ENCODE measurements at places on chromosomes 7 and 10.
A peak's percentile ranks its signal among the peaks of the same experiment; 100 is the strongest.

DNA sequence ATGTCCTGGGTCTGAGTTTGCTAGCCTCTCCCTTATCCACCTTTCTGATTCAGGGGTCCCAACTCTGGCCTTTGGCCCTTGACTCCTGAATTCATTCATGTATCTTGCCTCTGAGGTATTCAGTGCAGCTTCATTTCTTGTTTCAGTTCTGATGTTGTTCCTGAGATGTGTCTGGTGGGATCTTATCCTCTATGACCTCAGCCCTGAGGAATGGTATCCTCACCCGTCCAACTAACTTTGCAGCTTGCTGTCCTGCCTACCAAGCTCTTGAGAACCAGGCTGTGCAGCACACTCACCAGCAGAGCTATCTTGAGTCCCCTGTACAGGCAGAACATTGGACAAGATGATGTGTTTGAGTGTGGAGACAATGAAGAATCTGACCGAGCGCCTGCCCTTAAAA, 13.8 kb downstream of the SUFU start:
- no peak for DNase-seq

- no peak for DNase-seq
Observed at GRCh38 chr10:96858038-96858705, 26.1 kb downstream of the LCOR start.

GRCh38 chr7:8413600-8413999, 19.8 kb upstream of the NXPH1 start:
- no peak for DNase-seq

- DNase-seq = no peak
Observed at GRCh38 chr10:46098386-46098785, 52.3 kb upstream of the MSMB start.

DNA sequence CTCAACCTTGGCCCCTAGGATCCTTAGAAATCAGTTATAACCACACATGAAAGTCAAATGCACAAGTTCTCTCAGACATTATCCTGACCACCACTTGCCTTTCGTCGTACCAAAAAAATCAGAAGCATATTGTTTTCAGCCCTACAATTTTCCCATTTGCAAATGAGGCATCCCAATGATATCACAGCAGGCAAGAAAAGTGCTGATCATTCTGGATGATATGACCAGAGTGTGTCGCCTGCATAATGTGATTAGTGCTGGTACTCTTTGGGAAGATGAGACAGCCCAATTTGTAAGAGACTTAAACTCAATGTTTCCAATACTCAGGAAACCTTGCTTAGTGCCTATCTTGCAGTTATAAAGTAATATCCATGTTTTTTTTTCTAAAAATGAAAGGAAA, 168.0 kb downstream of the SORCS1 start:
- DNase-seq = no peak

- DNase-seq = no peak
Observed at GRCh38 chr10:46542567-46543465, 13.6 kb downstream of the GPRIN2 start.

- no peak for DNase-seq
Observed at GRCh38 chr10:124417895-124418725, 613 bp downstream of the OAT start.

- no peak for DNase-seq
Observed at GRCh38 chr7:47782792-47783191, 165.5 kb downstream of the PKD1L1 start.

DNA sequence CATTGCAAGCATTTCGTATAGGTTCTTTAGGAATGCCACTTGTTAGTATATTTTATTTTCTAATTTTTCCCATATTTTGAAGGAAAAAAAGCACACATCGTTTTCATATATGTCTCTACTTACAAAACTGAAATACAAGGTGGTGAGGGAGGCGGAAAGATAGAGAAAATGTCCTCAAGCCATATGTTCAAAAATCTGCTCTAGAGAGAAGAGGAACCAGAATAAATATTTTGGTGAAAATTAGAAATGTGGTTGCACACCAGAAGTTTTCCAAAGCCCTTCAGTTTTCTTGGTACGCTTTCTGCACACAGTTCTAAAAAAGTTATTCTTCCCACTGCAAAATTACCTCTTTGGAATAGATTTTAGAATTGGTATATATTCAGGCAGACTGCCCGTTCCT, 107.4 kb upstream of the RHOBTB1 start:
- DNase-seq = no peak

DNA sequence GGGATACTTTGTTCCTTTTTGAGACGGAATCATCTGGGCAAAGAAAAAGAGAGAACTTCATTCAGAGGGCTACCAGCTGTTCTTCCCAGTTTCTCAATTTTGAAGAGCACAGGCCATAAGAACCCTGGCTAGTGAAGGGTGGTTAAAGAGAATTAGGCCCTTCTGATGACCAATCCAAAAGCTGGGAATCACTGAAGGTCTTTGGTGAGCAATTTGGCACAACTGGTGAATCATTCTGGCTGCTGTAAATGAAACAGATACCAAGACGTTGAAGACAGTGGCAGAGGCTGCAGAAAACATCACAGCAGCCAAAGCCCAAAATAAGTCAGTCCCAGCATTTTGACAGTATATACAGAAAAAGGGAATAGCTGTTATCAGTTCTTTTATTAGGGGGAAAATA, 5.1 kb downstream of the RAPGEF5 start:
- no peak for DNase-seq

DNA sequence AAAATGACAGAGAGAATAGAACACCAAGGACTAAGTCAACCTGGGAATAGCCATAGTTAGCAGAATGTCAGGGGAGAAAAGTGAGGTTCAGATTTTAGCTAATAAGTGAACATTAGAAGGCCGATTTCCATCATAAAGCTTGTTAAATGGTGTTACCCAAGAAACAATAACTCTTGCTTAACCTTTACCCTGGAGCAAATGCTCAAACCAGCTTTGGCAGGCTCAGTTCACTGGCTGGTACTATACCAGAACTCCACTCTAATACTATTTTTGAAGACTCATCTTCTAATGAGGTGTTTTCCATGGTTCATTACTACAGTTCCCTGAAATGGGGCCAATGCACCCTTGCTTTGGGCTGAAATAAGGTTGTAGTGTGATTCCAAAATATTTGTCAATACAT, 61.3 kb downstream of the RNLS start:
- no peak for DNase-seq

GRCh38 chr7:92266415-92267241, 20.9 kb downstream of the ANKIB1 start:
- no peak for DNase-seq

DNA sequence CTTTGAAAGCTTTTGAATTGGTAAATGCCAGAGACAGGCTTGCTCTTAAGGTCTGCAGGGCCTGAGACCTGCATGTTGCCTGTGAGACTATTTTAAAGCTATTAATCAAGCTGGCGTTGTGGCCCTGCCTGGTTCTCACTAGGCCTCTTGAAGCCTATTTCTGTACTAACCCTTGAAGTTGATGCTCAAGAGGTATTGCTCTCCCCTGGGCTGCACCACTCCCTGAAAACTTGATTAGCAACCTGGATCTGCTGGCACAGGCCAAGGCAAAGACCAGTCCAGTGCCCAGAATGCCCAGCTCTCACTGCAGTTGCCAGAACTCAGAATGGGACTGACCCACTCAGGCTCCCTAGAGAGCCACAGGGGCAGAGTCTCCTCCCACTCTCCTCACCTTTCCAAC, 220.0 kb upstream of the MEOX2 start:
- no peak for DNase-seq

GRCh38 chr7:2903682-2904162, 59.6 kb upstream of the GNA12 start:
- DNase-seq = no peak

- no peak for DNase-seq
Observed at GRCh38 chr10:96496281-96496925, 17.3 kb downstream of the TLL2 start.

DNA sequence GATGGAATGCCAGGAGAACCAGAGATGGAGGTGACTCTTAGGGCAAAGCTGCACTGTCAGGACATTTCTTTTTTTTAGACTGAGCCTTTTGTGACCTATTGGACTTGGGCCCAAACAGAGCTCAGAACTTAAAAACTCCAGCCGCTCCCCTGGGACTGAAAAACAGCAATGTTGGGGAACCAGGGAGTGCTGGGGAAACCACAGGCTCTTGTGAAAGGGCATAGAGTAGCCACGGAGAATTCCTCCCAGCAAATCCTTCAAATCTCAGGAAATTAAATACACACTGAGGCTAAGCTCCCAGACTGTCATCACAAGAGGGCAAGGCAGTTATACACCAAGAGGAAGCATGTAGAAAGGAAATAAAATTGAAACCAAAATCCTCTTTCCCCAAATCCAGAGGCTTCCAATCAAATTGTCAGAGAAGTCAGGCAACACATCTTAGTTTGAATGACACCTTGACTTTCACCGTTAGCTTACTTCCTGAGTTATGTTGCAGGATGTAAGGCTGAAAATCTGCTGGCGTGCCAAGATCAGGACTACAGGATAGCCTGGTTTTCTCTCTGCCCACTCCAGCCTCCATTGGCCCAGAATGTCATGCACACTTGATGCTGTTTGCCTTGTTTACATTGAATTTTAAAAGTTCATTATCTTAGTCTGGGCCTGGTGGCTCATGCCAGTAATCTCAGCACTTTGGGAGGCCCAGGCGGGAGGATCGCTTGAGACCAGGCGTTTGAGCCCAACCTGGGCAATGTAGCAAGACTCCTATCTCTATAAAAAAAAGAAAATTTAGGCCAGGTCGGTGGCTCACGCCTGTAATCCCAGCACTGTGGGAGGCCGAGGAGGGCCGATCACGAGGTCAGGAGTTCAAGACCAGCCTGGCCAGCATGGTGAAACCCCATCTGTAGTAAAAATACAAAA, 2.6 kb upstream of the RFC2 start:
- no peak for DNase-seq

GRCh38 chr7:46178661-46179060, 257.6 kb upstream of the IGFBP3 start:
- no peak for DNase-seq

GRCh38 chr10:78868456-78868855, 200.3 kb upstream of the ZMIZ1 start:
- no peak for DNase-seq

DNA sequence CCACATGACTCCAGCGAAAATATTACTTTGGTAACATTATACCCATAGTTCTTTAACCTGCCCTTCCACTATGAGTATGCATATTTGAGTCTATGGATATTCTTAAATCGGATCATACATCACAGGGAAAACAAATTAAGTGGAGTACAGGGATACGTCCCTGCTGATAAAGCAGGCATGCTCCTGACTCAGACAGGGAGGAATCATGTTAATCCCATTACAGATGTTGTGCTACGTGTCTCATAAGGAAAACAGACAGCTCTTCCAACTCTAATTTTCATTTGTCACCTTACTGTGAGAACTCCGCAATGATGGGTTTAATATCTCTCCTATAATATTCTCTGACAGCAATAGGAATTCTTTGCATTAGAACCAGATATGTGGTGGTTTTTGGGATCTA, 469.5 kb upstream of the POM121L12 start:
- no peak for DNase-seq

GRCh38 chr7:82945056-82945455, 217.6 kb downstream of the PCLO start:
- DNase-seq = no peak

DNA sequence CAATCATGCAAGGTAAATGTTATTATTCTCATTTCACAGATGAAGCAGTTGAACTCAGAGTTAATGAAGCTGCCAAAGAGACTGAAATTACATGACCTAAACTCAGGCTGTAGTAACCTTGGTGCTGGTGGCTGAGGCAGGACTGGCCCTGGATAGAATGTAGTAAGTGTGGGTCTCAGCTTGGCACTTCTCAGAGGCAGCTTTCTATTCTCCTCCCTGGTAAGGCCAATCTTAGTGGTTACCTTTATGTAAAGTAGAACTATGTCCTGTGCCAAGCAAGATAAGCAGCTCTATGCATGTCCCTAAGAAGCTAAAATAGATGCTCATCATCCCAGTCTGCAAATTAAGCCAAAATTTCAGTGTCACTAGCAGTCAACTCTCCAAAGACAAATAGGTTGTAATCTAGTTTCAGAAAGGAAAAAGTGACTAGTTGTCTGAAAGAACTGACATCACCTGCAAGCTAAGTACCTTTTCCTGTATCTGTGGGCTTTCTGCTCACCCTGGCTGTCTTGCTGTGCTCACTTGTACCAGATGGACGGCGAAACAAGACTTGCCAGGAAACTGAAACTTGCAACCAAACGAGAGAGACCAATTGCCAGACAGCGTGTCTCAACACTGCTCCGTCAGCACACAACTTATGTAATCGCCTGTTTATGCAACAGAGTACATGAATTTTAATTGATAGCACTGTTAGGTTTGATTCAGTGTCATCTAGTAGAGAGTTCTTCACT, 43.7 kb downstream of the CH25H start:
- no peak for DNase-seq

DNA sequence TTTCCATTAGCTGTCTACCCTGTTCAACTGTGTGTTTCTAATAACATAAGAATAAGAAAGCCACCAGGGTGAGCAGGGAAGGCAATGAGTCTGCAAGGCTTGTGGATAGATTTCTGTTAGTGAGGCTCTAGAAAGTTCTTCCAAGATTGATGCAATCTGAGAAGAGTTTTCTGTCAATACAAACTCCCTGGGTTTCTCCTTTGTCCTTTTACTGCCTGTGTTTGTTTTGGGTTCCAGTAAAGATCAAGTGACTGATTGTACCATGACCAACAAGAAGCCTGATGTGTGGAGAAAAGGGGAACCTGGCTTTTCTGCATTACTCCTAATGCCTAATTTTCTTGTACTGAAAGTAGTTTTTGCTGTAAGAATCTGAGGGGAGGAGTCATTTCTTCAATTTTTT, 139.9 kb downstream of the CFTR start:
- no peak for DNase-seq

- DNase-seq = peak; percentile 18
Observed at GRCh38 chr10:98374217-98374985, 40.6 kb downstream of the PYROXD2 start.

GRCh38 chr7:24877790-24878311, 102.1 kb downstream of the OSBPL3 start:
- DNase-seq = no peak

- DNase-seq = no peak
Observed at GRCh38 chr10:10293481-10293951, 724.2 kb upstream of the CELF2 start.

DNA sequence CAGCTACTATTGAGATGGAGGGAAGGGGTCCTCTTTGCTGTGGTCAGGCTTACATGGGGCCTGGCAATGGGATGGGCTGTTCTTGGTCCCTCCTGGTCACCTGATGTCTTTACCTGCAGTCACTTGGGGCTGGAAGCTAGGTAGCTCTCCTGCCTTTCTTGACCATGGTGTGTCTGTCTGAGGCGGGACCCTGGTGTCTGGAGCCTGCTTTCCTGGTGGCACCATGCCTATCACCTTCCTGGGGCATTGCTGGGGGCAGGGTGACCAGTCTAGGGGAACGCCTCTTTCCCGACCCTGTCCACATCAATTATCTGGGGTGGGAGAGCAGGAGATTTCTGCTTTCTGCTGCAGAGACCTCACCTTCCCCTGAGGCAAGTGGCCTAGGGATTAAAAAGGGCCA, 55.6 kb downstream of the ARHGAP22 start:
- DNase-seq = no peak

- DNase-seq = no peak
Observed at GRCh38 chr7:1490837-1491236, 13.4 kb downstream of the INTS1 start.

- DNase-seq = peak; percentile 25
Observed at GRCh38 chr7:51160990-51161615, 155.5 kb downstream of the COBL start.
